ENCODE measurements at places on chromosomes 2 and 18.
A peak's percentile ranks its signal among the peaks of the same experiment; 100 is the strongest.

DNA sequence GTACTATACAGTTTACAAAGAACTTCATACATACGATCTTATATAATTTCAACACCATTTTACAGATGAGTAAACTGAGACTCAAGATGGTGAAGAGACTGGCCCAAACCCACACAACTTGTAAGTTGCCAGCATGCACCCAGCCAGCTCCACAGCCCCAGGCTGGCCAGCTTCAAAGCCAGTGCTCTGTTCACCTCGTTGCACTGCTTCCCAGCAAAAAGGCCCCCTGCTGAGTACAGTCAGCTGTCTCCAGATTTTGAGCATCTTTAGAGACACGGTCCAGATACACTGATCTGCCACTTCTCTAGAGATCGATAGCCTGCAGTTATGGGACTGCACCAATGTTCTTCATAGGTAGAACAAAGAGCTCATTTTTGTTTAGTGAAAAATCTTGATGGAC, 257.2 kb upstream of the CHAC2 start:
- no peak for DNase-seq

DNA sequence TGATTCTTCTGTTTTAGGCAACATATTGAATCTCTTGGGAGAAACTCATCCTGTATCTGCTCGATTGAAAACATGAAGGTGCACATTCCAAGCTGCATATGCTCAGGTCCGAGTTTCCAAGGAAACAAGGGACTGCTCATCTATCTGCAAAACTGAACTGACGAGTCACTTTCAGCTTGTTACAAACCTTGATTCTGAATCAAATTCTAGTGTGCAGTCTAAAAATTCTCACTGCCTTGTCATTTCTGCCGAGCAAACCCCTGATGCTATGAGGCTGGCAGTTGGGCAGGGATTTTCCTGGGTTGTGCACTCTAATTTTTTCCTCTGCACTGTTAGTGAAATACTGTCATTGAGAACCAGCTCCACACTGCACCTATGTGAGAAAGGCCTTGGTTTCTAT, 101.3 kb upstream of the ETAA1 start:
- no peak for DNase-seq

GRCh38 chr18:77131100-77131651, 1.4 kb downstream of the MBP start:
- DNase-seq, result no peak

DNA sequence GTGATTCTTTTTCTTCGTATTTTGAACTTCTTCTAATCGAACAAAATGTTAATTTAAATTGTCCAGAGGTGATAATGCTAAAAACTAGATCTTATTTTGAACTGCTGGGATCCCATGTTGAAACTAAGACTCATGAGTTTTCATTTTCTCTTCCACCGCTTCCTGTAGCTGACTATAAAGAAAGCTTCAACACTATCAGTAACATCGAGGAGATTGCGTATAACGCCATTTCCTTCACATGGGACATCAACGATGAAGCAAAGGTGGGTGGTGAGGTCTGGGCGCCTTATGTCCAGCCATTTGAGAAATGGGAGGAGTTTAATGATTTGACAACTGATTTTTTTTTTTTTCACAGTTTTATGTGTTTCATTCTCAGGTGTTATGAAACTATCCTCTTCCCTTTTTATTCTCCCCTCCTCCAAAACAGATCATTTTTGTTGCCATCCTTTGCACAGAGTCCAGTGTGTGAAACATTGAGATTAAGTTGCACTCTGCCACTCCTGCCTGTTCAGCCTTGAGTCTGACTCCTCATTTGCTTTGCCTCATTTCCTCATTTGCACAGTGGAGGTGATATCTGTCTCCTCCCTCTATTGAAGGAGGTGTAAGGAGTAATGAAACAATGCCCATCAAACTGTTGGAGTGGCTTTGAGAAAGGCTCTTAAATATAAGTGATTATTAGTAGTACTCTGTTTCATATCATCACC, 13.8 kb downstream of the GRHL1 start:
- DNase-seq, result no peak

- DNase-seq, result peak; percentile 22
Measured at GRCh38 chr2:95231723-95232122, 24.4 kb downstream of the ZNF892 start.

DNA sequence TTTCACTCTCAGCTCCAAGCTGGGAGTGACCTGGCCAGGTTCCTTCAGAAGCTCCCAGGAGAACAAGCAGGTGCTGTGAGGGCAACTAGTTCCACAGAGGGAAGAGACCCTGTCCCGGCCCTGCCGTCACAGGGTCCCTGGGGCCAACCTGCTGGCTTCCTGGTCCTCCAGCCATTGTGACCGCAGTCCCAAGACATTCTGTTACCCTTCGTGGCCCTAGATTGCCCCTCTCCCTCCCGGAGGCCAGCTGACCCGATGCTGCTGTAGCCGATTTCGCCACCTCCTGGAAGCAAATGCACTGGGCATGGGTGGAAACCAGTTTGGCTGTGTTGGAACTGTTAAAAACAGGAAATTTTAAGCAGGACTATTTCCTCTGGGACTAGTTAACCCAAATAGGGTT, 55.4 kb downstream of the EPAS1 start:
- no peak for DNase-seq

DNA sequence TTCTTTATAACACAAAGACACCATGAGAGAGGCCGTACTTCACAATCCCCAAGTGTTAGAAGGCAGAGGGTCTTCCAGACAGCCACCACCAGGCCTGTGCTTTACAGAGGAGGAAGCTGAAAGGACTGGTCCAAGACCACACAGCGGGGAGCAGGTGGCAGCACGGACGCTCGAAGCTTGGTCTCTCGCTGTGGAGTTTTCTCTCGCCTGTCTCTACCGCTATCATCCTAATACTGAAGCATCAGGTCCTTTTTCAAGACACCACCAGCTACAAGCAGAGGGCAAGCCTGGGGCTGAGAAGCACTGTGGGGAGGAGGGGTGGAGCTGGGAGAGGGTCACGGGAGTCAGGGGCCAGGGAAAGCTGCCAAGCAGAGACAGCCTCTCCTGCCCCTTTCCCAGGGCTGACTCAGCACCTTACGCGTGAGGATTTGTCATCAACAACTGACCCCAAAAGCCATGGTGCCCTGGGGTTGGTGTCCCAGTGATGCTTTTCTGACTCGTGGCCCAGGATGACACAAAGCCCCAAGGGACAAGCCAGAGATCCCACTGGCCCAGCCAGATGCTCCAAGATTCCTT, 31.9 kb upstream of the FOSL2 start:
- no peak for DNase-seq

GRCh38 chr2:195413944-195414343, 243.1 kb upstream of the SLC39A10 start:
- DNase-seq, result no peak

GRCh38 chr18:711310-711656, 1.1 kb downstream of the ENOSF1 start:
- DNase-seq, result peak; percentile 59

Measured in right kidney (tissue), 9 donors.